ENCODE measurements at places on chromosomes 2 and 18.

DNA sequence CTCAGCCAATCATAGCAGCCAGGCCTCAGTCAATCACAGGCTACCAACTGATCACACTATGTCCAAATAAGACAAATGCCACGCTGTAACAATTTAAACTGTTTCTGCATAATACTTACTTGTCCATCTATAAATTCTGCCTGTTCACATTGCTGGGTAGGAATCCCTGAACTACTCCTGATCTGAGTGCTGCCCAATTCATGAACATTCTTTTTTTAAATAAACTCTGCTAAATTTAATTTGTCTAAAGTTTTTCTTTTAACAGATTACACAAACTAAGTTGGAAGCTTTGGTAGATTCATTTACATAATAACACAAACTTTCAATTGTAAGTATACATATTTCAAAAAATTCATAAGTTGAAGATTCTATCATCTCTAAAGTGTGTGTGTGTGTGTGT, 583.0 kb downstream of the ERBB4 start:
- no peak for DNase-seq

DNA sequence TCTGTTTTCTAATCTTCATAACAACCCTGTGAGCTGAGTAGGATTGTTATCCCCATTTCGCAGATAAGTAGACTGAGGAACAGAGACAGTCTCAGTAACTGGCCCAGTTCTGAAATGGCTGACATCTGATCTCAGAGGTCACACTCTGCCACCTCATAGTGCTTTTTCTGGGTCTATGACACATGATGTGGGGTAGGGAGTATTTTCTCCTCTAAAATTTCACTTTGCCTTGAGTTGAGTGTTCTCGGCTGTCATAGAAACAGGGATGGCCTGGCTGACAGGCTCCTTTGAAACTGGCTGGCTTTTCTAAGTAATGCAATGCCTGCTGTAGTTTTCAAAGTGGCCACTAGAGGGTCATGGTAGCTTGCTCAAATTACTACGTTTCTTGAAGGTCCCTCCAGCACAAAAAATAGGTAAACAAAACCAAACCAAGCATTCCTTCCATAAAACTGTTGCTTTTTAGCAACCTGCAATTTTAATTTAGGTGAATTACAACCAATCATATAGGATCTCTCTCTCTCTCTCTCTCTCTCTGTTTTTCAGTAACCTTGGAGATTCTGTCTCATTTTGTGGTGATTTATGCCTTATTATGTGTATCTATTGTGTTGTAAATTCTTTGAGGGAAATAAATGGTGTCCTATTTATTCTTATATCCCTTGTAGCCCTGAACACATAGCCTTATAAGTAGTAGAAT, 84.2 kb upstream of the TTN start:
- DNase-seq, result peak; percentile 19

- no peak for DNase-seq
Measured at GRCh38 chr2:230719340-230719739, 6.7 kb downstream of the CAB39 start.

DNA sequence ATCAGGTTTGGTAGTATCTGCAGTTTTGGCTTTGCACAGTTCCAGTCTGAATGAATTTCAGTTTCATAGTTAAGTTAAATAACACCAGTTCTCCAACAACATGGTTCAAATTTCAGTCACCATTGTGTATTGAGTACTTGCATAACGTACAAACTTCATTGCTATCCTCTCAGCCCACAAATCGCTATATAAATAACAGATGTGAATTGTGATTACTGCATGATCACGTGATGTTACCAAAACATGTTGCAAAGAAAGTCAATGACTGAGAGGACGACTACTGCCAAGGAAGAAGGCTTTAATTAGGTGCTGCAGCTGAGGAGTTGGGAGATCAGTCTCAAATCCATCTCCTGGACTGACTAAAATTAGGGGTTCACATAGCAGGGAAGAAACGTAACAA, 48.2 kb downstream of the COL4A4 start:
- no peak for DNase-seq

DNA sequence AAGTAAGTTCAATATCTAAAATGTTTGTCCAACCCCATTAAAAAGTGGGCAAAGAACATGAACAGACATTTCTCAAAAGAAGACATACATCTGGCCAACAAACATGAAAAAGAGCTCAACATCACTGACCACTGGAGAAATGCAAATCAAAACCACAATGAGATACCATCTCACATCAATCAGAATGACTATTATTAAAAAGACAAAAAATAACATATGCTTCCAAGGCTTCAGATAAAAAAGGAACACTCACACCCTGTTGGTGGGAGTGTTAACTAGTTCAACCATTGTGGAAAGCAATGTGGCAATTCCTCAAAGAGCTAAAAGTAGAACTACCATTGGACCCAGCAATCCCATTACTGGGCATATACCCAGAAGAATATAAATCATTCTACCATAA, 931.1 kb downstream of the LRP1B start:
- no peak for DNase-seq

Data from SW 1271 (cell line).